ENCODE measurements at places on chromosomes 7 and 10. TPM values are rescaled to one million over a fixed set of nuclear protein-coding genes. Genes with fewer than 3 reads are reported as not detected.
A peak's percentile ranks its signal among the peaks of the same experiment; 100 is the strongest.

LZTS2 gene
- total RNA-seq: 34.7 TPM

LHPP gene
- 23.3 TPM for total RNA-seq

IL6 gene
- total RNA-seq: not detected

SSMEM1 gene
- total RNA-seq: not detected

DNA sequence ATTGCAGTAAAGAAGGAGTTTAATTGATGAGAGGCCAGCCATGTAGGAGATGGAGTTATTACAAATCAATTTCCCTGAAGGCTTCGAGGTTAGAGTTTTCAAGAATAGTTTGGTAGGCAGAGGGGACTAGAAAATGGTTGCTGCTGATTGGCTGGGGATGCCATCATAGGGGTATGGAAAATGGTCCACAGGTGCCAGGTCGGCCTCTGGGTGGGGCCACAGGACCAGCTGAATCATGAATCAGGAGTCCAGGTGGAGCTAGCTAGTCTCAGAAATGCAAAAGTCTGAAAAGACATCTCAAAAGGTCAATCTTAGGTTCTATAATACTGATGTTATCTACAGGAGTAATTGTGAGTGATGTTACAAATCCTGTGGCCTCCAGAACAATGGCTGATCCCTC is 714.0 kb upstream of the GHITM start:
- DNase-seq: peak; percentile 11
- no peak overlapping the region for H3K27ac ChIP-seq
- H3K36me3 ChIP-seq: no peaks in the 10 kb centered on the region
- no peak overlapping the region for H3K4me3 ChIP-seq

DNA sequence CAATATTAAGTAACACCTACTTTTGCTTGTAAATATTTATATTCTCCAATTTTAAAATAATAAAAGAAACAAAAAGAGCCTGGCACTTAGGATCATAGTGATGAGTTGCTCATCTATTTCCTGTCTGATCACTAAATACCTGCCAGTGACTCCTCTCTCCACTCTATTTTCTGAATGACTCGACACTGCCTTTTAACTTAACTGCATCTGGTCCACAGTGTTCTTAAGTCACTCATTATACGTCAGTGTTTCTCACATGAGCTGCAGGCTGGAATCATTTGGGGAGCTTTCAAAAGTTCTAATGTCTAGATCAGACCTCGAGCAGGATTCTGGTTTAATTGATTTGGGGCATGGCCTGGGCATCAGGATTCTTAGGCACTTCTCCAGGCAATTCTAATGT is 78.0 kb upstream of the AGBL3 start:
- H3K27ac ChIP-seq: no peak overlapping the region
- no peaks in the 10 kb centered on the region for H3K27me3 ChIP-seq
- peaks cover 6% of the 10 kb centered on the region for H3K4me1 ChIP-seq
- H3K36me3 ChIP-seq: no peaks in the 10 kb centered on the region

- no peak overlapping the region for H3K4me3 ChIP-seq
- no peak for DNase-seq
- no peaks in the 10 kb centered on the region for H3K27me3 ChIP-seq
Observed at GRCh38 chr7:128221929-128222403, 19.1 kb upstream of the LEP start.

GRCh38 chr10:79070606-79071395 is 2.0 kb downstream of the ZMIZ1 start:
- H3K4me3 ChIP-seq: peak overlapping the region; percentile 95
- peaks cover 35% of the 10 kb centered on the region for H3K4me1 ChIP-seq
- H3K36me3 ChIP-seq: no peaks in the 10 kb centered on the region
- peaks cover 21% of the 10 kb centered on the region for H3K27me3 ChIP-seq
- DNase-seq: peak; percentile 80

DNA sequence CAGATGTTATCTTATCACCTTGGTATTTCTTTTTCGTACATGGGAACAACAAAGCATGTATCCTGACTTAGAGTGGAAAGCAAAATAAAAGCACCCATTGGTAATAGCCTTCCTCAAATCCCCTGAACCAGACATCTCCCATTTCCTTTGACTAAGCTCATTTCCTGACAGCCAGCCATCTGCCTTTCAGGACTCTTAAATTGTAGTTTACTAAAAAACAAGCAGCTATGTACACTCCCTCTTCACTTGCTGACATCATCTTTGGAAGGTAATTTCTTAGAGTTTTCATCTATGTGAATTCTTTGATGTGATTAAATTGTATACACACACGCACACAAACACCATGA is 40.7 kb downstream of the ARL4A start:
- no peak overlapping the region for H3K4me3 ChIP-seq
- H3K27ac ChIP-seq: no peak overlapping the region
- H3K4me1 ChIP-seq: peaks cover 15% of the 10 kb centered on the region

DNA sequence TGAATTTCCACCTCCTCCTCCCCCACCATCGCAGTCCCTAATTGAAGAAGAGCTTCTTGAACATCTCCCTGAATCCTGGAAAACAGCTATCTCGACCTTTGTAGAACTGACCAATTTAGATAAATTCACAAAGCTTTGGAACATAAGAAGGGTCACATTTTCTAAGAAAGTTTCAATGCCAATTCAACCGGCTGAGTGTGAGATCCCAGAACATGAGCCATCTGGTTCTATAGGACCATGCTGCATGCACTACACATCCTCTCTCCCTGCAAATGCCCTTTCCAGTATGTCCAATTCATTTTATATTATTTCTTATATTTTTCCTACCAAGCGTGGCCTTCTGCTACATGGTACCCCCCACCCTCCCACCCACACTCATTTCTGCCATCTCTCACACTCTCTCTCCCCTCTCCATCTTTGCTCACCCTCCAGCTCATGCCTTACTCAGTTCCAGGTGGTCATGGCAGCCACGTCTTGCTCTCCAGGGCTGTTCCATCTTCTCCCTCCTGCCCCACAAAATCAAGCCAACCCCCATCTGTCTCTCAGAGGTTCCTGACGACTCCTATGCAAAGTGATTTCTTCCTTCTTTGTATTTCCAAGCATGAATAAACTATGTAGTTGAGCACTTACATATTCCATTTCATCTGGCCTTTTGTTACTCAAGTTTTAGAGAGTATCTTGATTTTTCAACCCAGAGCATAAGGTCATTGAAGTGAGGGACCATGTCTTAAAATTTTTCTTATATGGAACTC is 19.3 kb downstream of the FRMD4A start:
- H3K4me3 ChIP-seq: no peak overlapping the region
- no peak for DNase-seq
- H3K27me3 ChIP-seq: no peaks in the 10 kb centered on the region
- peaks cover 12% of the 10 kb centered on the region for H3K4me1 ChIP-seq
- H3K36me3 ChIP-seq: no peaks in the 10 kb centered on the region
- no peak overlapping the region for H3K27ac ChIP-seq

DNA sequence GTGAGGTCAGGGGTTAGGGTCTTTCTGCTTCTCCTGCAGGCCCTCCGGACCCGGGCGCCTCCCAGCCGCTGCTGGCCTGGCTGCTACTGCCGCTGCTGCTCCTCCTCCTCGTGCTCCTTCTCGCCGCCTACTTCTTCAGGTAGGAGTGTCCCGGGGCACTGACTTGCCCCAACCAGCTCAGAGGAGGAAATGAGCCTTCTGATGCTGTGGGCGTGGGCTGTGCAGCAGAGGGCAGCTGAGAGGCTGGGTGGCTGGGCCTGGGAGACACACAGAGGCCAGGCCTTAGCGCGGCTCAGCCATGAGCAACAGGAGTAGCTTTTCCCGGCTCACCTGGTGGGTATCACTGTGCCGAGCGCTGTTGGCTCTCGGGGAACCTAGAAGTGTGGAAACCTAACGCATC is 78.9 kb downstream of the MKI67 start:
- DNase-seq: peak; percentile 72
- no peaks in the 10 kb centered on the region for H3K4me1 ChIP-seq
- peaks cover 24% of the 10 kb centered on the region for H3K27me3 ChIP-seq
- H3K36me3 ChIP-seq: no peaks in the 10 kb centered on the region

Measured in neural progenitor cell (in vitro differentiated cells).